ENCODE measurements at places on chromosomes 4 and X. TPM values are rescaled to one million over a fixed set of nuclear protein-coding genes. Genes with fewer than 3 reads are reported as not detected.

Gene MRPS18C
- 40.8 TPM for polyA plus RNA-seq

DNA sequence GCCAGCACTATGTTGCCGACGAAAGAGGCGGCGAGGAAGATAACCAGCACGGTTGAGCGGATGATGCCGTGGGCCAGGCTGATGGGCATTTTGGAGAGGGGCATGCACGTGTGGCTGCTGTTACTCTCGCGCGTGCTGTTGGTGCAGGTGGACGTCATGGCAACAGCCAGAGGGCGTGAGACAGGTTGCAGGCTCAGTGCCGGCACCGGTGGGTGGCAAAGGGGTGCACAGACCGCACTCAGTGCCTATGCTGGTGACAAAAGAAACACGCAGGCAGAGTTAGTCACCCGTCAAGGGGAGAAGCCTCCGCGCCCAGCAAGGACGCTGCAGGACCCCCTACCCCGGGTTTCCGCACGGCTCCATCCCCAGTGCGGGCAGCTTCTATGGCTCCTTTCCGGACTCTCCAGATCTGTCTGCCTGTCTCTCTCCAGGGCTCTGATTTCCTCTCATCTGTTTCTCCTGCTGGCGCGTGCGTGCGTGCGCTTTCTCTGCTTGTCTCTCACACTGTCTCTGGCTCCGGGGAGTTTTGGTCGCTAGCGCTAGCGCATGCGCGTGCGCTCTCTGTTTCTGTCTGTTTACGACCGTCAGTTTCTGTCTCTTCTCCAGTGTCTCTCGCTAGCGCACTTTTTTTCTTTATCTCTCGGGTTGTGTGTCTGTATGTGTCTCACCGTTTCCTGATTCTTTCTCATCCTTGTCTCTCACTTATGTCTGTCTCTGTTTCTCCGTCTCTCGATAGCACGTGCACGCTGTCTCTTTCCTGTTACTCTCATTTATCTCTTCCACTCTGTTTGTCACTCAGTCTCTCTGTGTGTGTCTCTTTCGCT lies 2.1 kb downstream of the GPR101 start:
- peak; percentile 45 for DNase-seq

- no peak for DNase-seq
Measured at GRCh38 chrX:97860226-97860625, 976.5 kb downstream of the RPA4 start.

Gene PLS3
- polyA plus RNA-seq, result 23.7 TPM

Measured in right cardiac atrium (tissue), 5 donors.